ENCODE measurements at places on chromosomes 16 and 17. TPM values are rescaled to one million over a fixed set of nuclear protein-coding genes. Genes with fewer than 3 reads are reported as not detected.

- no peak for DNase-seq
These were observed 15.3 kb downstream of the NLK start for GRCh38 chr17:28057731-28058246.

DNA sequence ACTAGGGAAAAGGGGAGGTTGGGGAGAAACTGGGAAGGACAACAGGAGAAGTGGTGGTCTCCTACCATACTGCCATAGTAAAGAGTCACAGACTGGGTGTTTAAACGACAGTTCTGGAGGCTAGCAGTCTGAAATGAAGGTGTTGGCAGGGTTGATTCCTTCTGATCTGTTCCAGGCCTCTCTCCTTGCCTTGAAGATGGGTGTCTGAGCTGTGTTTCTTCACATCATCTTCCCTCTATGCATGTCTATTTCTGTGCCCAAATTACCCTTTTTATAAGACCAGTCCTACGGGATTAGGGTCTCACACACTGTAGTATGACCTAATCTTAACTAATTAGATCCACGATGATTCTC, 79.8 kb upstream of the TMEM97 start:
- DNase-seq, result no peak

DNA sequence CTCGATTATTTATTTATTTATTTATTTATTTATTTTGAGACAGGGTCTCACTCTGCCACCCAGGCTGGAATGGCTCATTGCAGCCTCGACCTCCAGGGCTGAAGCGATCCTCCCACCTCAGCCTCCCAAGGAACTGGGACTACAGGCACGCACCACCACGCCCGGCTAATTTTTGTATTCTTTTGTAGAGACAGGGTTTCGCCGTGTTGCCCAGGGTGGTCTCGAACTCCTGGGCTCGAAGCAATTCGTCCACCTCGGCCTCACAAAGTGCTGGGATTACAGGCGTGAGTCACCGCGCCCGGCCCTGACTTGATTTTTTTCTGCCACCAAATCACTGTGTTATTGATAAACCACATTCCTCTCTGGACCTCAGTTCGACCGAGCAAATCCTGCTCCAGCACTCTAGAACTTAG, 758 bp upstream of the RPL23A start:
- no peak for DNase-seq

- DNase-seq, result no peak
These were observed 9.4 kb downstream of the CYGB start for GRCh38 chr17:76528156-76528527.

- DNase-seq, result peak; percentile 36
These were observed at the start of gene RHBDL3 for GRCh38 chr17:32265192-32265923. RHBDL3 (plus strand) TSS chr17:32265832; CDS start chr17:32266190, 358 bp downstream.

DNA sequence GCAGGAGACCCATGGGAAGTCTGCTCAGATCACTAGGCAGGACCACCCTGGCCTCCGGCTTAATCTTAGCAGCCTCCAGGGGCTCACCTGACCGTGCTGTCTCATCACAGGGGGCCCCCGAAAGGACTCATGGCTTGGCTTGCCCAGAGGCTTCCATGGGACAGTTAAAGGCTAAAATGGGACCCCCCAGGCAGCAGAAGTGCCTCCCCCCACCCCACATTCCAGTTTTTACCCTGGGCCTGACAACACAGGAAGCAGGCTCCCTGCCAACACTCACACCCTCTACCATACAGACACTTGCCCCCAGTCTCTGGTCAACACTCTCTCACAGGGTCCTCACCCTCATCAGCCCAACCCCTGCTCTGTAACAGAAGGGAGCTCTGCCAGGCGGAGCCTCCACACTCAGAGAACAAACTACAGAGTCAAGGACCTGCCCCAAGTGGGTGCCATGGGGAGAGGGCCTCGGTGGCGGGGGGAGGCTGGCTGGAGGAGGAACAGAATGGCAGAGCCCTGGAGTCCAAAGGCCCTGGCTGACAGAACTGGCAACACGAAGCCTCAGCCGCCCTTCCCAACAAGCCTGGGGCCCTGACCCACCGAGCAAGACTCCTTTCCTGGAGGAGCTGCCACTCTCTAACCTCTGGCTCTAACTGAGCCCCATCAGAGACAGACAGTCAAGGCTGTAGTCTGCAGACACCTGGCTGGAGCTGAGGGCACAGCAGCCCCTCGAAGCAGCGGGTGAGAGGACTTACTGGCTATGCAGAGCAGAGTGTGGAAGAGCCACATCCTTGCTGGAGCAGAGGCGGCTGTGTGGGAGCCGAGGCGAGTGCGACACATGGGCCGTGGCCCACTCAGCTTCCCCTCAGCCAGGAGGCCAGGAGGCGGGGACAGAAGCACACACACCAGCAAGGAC, at the start of gene ITGAE:
Gene ITGAE (minus strand): TSS at position 827 of the 910 bp plus-strand sequence. CDS start 44 bp downstream, at position 783.
- no peak for DNase-seq

- no peak for DNase-seq
These were observed 717.2 kb downstream of the WWOX start for GRCh38 chr16:78816499-78817195.

DNA sequence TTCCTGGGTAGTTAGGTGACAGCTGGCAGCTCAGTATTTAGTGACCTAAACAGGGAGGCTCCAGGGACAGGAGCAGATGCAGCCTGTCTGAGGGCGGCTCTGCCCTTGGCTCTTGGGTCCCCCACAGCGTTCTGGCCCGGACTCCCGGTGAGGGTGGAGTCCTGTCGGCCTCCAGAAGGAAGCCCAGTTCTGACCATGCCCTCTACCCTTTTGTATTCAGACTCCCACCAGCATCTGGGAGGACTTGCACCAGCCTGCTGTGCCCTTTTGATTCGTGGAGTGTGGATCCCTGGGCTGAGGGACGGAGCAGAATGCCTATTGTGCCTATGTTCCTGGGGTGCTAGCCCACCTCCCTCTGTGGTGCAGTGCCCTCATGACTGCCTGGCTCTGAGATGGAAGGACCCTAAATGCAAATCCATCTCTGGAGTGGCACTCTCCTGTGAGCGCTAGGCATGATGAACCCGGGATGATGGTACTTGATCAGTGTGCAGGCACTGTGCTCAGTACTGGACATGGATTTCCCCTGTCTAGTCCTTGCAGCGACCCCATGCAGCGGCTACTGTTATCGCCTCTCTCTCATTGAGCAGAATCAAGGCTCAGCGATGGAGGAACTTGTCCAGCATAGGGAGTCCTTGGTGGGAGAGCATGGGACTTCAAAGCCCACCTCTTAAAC, 123.1 kb downstream of the SNX29 start:
- no peak for DNase-seq

GRCh38 chr17:17792551-17793377, 44.0 kb downstream of the SREBF1 start:
- peak; percentile 36 for DNase-seq

DNA sequence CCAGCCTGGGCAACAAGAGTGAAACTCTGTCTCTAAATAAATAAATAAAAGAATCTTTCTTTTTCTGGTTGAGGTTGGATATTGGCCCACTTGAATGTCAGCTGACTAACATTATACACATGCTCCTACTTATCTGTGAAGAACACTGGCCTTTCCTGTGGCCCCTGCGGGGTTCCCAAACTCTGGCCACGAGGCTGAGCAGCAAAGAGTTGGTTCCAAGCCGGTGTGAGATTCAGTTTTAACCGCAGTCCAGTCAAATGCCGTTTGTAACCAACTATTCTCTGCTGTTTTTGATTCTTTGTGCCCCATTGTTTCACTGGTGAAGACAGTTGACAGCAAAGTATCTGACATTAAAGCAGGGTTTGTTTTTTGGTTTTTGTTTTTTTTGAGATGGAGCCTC, 11.2 kb downstream of the ETV4 start:
- no peak for DNase-seq

DNA sequence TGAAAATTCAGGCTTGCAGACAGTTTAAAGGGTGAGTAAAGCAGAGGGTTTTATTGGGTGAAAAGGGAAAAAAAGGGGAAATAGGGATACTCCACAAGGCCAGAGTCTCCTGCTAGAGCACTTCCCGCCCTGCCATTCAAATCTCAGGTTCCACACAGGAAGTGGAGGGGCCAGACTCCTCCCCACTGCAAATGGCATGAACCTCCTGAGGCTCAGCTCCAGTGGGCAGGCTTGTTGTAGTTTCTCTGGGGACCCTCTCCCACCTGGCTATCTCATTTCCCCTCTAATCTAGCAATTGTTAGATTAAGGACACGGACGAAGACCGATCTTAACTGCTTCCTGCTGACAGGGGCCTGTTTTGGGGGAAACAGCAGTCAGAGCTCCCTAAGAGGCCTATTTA, 43.4 kb downstream of the TAOK1 start:
- DNase-seq, result no peak

GRCh38 chr17:27207073-27207513, 86.8 kb upstream of the WSB1 start:
- DNase-seq, result no peak

GRCh38 chr16:52070341-52071057, 476.4 kb downstream of the TOX3 start:
- DNase-seq, result no peak

DNA sequence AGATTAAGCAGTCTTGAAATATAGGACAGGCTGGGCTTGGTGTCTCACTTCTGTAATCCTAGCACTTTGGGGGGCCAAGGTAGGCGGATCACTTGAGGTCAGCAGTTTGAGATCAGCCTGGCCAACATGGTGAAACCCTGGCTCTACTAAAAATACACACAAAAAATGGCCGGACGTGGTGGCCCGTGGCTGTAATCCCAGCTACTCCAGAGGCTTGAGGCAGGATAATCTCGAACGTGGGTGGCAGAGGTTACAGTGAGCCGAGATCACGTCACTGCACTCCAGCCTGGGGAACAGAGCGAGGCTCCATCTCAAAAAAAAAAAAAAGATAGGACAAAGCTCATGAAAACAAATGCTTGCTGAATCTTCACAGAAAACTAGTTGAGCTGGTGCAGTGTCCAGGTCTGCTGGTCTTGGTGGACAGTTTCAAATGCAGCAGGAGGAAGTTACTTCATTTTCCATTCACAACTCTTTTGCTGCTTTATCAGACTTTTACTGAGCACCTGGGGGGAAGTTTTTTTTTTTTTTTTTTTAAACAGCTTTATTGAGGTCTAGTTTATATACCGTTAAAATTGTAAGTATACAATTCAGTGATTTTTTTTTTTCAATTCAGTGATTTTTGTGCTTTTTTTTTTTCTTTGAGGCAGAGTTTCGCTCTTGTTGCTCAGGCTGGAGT, 45.2 kb downstream of the SNX29 start:
- no peak for DNase-seq

DNA sequence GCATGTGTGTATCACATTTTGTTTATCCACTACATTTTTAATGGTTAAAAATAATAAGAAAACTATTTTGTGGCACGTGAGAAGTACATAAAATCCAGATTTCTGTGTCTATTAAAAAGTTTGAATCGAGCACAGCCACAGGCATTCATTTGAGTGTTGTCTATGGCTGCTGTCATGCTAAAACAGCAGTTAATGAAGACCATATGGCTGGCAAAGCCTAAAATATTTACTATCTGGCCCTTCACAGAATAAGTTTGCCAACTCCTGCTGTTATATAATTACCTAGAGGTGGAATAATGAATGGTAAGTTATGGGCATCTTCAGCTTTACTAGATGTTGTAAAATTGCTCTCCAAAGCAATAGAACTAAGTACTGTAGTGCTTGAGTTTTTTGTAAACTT, 30.5 kb downstream of the TMEM98 start:
- DNase-seq, result no peak

- DNase-seq, result no peak
These were observed 74.4 kb downstream of the CCT6B start for GRCh38 chr17:34886831-34887230.

GRCh38 chr17:34241062-34241461, 14.0 kb upstream of the CCL2 start:
- no peak for DNase-seq

- DNase-seq, result no peak
These were observed 8.8 kb upstream of the SSTR5 start for GRCh38 chr16:1063728-1064127.

- no peak for DNase-seq
These were observed 863.2 kb upstream of the GOT2 start for GRCh38 chr16:59597269-59597668.

GRCh38 chr17:1896243-1897104, 66.7 kb downstream of the RPA1 start:
- no peak for DNase-seq

DNA sequence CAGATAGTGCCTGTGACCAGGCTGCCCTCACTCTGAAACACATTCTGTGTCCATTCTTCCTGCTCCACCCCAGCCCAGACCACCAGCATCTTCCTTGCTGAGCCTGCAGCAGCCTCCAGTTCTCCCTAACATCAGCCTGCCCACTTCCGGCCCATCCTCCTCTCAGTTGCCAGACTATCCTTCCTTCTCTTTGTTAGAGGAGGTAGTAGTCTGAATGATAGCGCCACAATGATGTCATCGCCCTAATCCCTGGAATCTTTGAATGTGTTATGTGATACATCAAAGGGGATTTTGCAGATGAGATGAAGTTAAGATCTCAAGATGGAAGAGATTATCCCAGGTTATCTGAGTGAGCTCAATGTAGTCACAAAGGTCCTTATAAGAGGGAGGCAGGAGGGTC, 3.2 kb upstream of the ZDHHC1 start:
- DNase-seq, result no peak

GRCh38 chr17:42784811-42785592, 4.6 kb downstream of the WNK4 start:
- DNase-seq, result no peak

- no peak for DNase-seq
These were observed 553.2 kb downstream of the MAF start for GRCh38 chr16:79047337-79047736.

DNA sequence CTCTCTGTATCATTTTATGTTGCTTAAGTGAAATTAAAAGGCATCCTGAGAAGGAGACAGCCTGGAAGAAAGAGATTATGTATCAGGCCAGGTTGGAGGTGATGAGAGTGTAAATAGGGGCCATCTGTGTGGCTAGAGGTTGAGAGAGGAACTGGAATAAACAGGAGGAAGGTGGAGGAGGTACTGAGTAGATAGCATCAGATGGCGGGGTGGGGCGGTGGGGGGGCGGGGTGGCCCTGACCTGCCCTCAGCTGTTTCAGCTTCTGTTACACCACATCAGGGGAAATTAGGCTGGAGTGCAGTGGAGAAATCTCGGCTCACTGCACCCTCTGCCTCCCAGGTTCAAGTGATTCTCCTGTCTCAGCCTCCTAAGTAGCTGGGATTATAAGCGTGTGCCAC, 6.9 kb upstream of the KCNG4 start:
- no peak for DNase-seq

The BRIP1 gene
- total RNA-seq, result 13.8 TPM

The GINS3 gene
- total RNA-seq, result 7.3 TPM

The ZPBP2 gene
- total RNA-seq, result not detected

The CHST6 gene
- 23.2 TPM for total RNA-seq

The P3H4 gene
- total RNA-seq, result 32.1 TPM

The SOST gene
- total RNA-seq, result 0.25 TPM

The MT1E gene
- 92.7 TPM for total RNA-seq

The TIMP2 gene
- 36.9 TPM for total RNA-seq

The GSPT1 gene
- 190 TPM for total RNA-seq
